T1000 (cell line): ENCODE measurements at places on chromosomes 3 and 15.

DNA sequence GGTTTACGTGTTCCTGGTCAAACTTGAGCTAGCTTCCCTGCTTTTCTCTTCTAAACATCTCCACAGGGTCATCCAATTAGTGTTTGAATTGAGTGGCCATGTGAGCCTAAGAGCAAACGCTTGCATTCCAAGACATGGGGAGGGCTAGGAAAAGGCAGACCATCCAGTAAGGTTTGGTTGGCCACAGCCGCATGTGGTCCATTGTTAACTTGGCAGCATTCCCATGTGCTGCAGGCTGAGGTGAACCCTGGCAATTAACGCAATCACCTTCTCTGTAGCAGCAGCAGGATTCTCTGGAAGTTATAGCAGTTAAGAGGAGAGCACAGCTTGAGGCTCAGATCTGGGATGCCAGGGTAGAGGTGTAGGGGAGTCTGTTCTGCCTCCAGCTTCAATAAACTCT is 502.2 kb upstream of the LMCD1 start:
- no peak for DNase-seq

- no peak for DNase-seq
Observed at GRCh38 chr3:133208184-133208583, 170.0 kb downstream of the TMEM108 start.

DNA sequence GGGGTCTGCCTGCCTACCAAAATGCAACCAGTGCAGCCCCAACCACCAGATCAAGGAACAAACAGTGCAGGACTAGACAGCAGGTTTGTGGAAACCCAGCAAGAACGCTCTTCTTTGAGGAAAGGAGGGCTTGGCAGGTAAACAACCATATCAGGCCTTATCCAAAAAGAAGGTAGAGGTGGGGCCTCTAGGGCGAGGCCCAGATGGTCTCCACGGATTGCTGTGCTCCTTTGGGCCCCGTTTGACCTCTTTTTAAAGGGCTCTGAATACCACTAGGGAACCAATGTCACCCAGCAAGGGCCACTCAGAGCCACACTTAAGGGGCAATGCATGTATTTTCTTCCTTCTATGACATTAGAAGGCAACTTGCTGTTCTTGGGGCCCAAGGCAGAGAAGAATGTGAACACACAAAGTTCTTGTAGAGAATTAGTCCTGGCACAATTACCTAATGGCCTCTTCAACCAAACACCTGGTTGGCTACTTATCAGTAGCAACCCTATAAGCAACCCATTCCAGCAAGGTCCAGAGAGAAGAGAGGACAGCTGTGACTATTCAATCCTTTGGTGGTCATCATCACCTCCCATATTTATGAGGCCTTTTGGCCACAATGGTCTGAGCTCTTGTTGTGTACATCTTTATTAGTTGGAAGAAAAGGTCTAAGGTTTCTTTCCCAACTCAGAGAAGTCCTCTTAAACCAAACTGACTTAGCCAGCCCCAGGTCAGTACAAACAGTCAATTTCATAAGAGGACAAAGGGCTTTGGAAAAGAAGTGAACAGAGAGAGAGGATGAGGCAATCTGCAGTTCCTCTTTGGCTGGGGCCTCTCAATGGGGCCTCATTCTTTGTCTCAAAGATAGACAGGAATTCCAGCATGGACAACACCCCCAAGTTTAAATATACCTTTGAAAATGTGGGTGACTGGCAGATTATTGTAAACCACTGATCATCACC is 36.0 kb downstream of the FOXP1 start:
- no peak for DNase-seq

DNA sequence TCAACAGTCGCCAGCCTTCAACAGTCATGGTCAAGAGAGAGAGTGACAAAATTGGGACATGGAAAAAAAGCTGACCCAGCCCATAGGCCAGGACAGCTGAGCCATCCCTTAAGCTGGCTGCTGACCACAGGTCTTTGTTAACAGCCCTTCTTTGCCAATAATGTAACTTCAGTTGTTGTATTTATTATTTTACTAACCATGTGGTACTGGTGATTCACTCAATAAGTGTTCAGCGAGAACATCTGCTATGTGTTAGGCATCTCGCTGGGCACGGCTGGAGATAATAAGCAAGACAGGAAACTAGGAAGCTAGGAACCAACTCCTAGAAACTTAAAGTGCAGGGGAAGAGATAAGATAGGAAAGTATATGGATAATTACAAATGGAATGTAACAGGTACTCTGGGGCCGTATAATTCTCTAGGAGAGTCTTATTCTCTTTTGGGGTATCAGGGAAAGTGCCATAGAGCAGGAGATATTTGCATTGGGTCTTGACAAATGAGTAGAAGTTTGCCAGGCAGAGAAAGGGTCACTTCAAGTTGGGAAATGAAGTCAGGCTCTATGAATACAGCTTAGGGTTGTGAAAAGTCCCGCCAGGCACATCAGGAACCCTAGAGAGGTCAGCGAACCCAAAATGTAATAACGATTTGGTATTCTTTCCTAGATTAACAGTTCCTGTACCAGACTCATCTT is 84.0 kb upstream of the TRA2B start:
- peak; percentile 24 for DNase-seq

- no peak for DNase-seq
Observed at GRCh38 chr3:58537412-58538301, 667 bp upstream of the ACOX2 start.

DNA sequence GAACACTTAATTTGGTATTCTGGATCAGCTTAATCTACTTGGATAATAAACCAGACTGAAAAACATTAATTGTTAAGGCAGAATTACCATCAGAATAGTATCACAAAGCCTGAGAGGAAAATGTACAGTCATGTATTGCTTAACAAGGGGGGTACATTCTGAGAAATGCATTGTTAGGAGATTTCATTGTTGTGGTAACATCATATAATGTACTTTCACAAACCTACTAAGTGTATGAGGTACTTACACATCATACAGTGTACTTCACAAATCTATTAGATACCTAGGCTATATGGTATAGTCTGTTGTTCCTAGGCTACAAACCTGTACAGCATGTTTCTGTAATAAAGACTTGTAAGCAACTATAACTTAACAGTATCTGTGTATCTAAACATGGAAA is 68.2 kb downstream of the NBEAL2 start:
- DNase-seq, result no peak

GRCh38 chr3:151262871-151263525 is 15.3 kb downstream of the P2RY14 start:
- no peak for DNase-seq

DNA sequence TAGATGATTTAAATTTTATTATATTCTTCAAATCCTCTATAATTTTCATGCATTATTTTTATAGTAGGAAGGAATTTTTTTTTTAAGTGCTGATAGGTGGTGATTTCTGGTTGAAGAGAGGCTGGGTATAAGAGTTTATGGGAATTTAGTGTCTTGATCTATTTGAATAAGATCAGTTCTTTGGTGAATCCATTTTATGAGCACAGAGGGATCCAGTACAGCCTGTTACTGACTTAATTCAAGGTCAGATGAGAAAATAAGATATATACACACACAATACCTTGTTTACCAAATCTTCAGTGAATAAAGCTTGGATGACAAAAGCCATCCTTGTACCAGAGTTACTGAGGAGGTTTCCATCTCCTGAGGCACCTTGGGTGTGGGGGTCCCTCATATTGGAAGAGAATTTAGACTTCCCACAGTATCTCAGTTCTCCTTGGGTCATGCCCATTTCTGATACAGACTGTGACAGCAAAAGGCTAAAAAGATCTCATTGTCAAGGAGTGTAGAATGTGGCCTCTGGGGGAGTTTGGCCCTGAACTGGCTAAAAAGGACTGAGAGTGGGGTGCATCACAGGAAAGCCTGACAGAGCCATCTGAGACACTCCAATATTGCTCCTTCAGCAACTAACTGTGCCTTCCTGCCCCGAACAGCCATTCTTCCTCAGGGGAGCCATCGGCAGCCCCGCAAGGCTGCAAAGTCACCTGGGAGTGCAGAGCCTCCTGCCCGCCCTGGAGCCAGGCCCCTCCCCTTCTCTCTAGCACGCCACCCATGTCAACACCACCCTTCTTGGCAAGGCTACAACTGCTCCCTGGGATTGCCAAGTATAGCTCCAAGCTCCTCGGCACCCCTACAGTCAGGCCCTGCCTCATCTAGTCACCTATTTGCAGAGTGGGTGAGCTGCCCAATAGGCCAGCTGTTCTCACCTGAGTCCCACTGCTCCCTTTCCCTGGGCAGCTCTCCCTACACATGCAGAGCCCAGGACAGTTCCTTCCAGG is 43.1 kb upstream of the HACD2 start:
- no peak for DNase-seq
